ENCODE measurements at places on chromosomes 16 and 17.

- DNase-seq, result no peak
Observed at GRCh38 chr16:30374538-30374937, at the start of gene MYL11. Gene MYL11, plus strand, starts transcription at chr16:30374802. Its CDS starts 56 bp downstream, at chr16:30374858.

DNA sequence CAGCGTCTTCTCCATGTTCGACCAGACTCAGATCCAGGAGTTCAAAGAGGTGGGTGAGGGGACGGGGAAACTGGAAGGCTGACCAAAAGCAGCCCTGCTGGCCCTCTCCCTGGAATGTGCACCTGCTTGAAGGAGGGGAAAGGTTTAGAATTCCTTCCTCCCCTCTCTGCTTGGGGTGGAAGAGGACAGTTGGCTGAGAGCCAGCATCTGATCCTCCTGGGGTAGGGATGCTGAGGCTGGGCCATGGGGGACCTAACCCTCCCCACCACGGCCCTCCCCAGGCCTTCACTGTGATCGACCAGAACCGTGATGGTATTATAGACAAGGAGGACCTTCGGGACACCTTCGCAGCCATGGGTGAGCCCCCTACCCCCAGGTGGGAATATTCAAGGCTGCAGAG is 1.3 kb downstream of the MYL11 start:
- DNase-seq, result no peak

DNA sequence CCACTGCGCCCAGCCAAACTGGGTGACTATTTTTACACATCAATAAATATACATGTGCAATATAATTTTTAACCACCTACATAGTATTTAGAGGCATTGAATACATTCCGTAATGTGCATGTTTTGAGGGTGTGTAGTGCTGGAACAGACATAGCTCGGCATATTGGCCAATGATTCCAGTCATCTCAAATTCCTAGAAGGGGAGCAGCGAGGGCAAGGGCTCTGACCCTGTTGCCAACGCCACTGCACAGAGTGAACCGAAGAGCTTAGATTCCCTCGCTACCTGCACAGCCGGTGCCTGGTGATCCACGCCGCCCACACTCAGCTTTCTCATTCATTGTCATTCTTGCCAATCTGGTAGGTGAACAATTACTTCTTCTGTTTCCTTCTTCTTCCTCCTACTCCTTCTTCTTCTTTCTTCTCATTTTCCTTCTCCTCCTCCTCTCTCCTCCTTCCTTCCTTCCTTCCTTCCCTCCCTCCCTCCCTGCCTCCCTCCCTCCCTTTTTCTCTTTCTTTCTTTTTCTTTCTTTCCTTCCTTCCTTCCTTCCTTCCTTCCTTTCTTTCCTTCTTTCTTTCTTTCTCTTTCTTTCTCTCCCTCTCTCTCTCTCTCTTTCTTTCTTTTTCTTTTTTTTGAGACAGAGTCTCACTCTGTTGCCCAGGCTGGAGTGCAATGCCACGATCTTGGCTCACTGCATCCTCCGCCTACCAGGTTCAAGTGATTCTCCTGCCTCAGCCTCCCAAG is 26.3 kb upstream of the ATP2A3 start:
- DNase-seq, result no peak

DNA sequence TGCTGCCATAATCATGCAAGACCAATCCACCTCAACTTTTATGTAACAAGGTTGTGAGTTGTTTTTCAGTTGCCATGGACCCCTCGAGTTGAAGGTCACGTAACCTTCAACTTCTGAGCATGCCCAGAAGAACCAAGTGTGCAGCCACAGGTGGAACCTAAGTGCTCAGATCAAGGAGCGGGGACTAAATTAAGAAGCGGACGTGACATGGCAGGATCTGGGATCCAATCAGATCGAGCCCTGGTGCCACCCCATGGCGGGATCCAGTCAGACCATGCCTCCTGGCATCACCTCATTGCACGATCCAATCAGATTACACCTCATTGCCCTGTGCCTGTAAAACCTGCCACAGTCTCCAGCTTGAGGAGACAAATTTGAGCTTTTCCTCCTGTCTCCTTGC is 204.5 kb upstream of the CDH5 start:
- no peak for DNase-seq

GRCh38 chr17:77242118-77242851 is 101.5 kb downstream of the SEC14L1 start:
- DNase-seq, result no peak

GRCh38 chr17:61659437-61659836 is 68.4 kb upstream of the NACA2 start:
- no peak for DNase-seq

- no peak for DNase-seq
Observed at GRCh38 chr16:30669903-30670824, 11.9 kb downstream of the FBRS start.

- no peak for DNase-seq
Observed at GRCh38 chr16:80896776-80897175, 92.4 kb upstream of the CDYL2 start.

- no peak for DNase-seq
Observed at GRCh38 chr16:27780468-27781194, 230.7 kb downstream of the KATNIP start.

DNA sequence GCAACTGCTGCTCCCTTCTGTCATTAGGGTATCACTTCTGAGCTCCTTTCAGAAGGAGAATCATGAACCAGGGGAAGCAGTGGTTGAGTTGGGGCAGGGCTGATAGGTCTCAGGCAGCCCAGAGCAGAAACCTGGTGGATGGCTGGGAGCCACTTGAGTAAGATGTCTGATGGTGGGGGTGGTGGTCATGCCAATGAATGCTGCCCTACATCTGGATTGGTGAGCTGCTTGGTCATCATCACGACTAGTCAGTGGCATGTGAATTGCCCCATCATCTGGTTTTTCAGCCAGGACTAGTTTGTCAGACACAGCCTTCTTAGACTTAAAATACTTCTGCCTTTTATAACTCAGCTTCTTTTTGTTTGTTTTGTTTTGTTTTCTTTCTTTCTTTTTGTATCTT is 2.6 kb downstream of the GID4 start:
- DNase-seq, result no peak

DNA sequence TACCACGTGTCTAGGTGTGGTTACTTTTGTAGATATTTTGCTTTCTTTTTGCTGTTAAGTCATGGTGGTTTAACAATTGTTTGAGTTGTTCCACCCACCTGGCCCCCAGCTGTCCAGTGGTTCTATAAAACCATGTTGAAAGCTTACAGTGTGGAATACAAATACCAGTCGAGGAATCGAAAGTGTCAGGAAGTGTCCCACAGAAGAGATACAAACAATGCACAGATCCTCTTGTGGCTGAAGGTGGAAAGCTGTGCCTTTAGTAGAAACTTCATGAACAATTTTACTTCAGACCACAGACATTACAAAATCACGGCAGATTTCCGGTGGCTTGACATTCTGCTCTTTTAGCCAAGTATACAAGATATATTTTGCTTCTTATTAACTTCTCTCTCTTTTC is 782.4 kb upstream of the SOX9 start:
- DNase-seq, result no peak

DNA sequence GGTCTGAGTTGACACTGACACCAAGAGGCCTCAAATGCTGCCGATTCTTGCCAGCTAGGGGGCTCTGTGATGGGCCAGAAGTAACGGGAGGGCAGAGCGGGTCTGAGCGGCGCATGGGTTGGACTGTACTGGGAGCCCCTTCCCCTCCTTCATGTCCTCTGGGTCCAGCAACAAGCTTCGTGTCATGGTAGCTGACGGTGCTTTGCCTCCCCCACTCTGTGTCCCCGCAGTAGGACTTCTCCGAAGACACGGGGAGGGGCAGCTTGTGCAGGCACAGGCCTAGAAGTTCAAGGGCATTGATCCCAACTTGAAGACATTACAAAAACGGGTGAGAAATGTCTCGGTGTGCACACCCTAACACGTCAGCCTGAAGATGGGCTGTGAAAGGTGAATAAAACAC is 39.8 kb upstream of the DNAH17 start:
- no peak for DNase-seq

GRCh38 chr17:21361020-21361809 is 14.9 kb upstream of the KCNJ12 start:
- no peak for DNase-seq

- no peak for DNase-seq
Observed at GRCh38 chr16:80671281-80671849, 130.6 kb downstream of the DYNLRB2 start.

GRCh38 chr17:17042851-17043460 is 699 bp downstream of the MPRIP start:
- DNase-seq, result no peak

DNA sequence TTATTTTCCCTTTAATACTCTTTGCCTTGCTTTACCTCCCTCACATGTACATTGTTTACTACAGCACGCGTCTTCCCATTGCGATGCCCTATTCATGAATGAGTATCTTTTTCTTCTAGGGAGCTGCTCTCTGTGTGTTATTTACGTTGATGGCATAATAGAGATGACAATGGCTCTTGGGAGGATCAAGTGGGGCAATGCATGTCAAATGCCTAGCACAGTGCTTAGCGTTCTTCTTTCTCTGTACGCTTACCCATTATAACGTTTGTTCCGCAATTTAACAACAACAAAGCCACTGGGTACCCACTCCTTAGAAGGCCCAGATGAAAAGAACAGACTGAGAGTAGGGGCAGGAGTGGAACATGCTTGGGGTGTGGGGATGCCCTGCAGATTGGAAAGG is 271.6 kb upstream of the TNRC6C start:
- no peak for DNase-seq

DNA sequence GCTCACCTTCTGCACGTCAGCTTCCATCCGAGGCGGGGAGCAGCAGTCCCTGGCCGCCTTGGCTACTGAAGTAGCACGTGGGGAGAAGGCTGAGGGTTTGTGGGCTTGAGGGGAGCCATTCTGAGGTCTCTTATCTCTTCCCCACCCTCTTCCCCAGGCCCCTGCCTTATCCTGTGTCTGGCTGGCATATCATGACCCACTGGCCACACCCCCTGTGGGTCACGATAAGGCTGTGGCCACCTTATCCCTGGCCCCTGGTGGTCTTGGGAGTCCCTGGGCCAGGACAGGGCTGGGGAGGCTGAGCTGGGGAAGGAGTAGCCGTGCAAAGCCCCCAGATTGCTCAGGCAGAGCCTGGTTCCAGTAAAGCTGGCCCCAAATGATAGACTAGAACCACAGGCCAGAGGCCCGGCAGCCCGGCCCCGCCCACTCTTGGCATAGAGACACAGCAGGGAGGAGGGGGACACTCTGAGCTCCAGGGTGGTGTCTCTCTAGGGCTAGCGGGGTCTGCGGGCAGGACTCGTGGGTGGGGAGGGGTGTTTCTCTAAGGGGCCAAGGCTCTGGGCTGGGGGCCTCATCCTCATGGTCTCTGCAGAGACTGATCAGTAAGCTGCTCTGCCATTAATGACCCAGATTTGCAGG is 7.6 kb downstream of the SPNS2 start:
- DNase-seq, result no peak

- peak; percentile 37 for DNase-seq
Observed at GRCh38 chr17:37174205-37174604, 201.6 kb upstream of the C17orf78 start.

GRCh38 chr16:82067042-82067803 is 32.2 kb downstream of the HSD17B2 start:
- no peak for DNase-seq

- no peak for DNase-seq
Observed at GRCh38 chr17:58376472-58377000, 24.5 kb upstream of the SUPT4H1 start.

- no peak for DNase-seq
Observed at GRCh38 chr16:12304861-12305596, 328.5 kb downstream of the SNX29 start.

GRCh38 chr17:55785181-55785580 is 34.3 kb downstream of the PCTP start:
- no peak for DNase-seq

- DNase-seq, result no peak
Observed at GRCh38 chr17:28030386-28030785, 12.1 kb upstream of the NLK start.

DNA sequence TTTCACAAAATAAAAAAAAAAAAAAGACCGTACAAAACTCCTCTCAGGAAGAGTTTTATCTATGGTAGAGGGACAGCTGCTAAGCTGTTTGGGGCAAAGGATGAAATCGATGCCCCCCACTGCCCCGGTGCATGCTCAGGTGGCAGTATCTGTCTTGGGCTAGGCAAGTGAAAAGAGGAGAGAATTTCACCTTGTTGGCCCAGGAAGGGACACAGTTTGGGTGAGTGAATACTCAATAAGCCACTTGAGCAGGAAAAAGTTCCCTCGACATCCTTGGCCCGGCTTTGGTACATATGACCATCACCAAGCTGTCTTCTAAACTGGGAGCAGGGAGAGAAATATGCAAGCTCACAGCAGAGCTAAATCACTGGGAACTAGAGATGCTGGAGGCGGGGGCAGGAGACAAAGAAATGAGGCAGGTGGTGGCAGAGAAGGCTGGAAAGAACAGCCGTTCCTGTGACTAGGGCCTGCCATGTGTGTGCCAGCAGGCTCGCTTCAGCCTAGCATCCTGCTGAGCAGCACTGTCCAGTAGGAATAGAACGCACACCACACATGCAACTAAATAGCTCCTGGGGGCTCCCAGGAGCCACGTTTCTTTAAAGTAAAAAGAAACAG is 8.2 kb upstream of the EIF1 start:
- no peak for DNase-seq

GRCh38 chr16:60363566-60363965 is 1629.5 kb upstream of the GOT2 start:
- DNase-seq, result no peak

DNA sequence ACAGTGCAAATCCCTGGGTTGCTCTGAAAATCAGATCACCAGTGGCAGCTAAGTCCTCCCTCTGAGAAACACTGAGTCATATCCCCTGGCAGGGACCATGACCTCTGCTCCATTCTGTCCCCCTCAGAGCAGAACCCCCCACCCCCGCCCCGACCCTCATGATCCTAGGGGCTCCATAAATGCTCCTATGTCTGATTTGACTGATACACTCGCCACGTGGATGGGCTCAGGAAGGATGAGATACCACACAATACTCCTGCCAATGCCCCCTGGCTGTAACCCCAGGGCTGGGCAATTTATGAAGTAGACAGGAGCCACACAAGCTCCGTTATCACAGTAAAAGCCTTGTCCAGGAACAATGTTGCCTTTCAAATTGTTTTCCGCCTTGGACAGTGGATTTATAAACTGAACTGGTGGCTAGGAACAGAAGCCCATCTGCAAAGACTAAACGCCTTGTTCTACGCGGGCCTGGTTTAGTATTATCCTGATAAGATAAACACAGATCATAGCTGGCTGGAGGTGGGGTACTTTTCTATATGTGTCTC is 394.8 kb downstream of the SLC39A11 start:
- DNase-seq, result no peak

DNA sequence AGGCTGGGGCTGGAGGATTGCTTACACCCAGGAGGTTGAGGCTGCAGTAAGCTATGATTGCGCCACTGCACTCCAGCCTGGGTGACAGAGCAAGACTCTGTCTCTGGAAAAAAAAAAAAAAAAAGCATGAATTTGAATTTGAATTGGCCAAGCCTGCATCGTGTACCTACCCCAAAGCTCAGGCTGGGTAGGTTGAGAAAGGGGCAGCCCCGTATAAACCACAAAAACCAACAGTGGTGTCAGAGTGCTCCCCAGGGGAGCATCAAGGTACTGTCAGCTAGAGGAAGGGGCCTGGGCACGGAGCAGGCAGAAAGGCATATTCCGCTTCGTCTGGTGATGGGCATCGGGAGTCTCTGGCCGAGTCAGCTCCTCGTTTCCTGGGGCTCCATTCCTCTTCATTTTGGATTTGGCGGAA is 40.9 kb downstream of the RAP1GAP2 start:
- no peak for DNase-seq
